Stimulated activated CD8-positive, alpha-beta memory T cell treated with anti-CD3 and anti-CD28 coated beads, Interleukin-7, amount 100 ng/mL, for 4 hours (primary cell): ENCODE measurements at places on chromosomes 12 and 14.

DNA sequence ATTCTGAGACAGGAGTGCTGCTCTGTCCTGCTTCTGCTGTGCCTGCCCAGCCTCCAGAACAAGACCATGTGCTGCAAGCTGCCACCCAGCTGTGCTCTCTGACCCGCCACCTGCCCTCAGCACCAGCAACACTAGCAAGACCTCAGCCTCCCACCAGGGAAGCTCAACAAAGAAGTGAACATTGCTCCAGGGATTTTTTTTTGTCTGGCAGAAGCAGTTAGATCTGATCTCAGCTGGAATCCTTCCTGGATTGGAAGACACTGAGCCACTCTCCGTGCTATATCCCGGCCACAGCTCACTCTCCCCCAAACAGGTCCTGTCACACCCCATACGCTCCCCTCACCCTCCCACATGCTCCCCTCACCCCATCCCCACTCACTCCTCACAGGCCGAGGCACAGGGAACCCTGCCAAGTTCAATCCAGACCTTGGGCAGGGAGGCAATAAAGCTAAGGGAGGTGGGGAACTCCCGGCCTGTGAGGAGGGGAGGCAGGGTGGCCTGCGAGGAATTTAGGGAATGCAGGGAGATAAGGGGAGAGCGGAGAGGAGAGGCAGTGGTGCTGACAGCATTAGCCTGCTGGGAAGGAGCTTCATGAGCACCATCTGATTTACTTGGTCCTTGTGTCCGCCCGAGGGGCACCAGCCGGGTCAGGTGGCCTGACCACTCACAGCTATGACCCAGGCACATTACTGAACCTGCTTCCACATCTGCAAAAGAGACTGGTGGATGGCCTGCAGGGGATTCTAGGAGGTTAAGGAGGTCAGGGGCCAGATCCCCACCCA lies 29.7 kb downstream of the CCDC85C start:
- no peak for DNase-seq

GRCh38 chr12:1500095-1500801 lies 94.1 kb downstream of the FBXL14 start:
- DNase-seq, result no peak

DNA sequence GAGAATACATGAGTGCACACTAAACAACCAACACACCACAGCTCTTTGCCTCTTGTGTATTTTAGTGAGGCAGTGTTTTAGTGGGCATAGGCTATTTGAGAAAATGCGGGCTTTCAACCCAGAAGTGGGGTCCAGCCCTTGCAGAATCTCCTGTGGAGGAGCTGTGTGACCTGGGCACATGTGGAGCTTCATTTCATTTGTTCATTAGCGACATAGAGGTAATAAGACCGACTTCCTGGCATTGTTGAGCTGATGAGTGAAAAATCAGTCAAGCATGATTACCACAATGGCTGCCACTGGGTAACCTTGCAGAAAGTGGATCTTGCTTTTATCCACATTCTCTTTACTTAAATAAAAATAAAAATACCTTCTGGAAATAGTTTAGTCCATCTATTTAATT lies 923.5 kb downstream of the BCL11B start:
- no peak for DNase-seq

GRCh38 chr12:127254420-127254955 lies 1012.5 kb upstream of the TMEM132C start:
- DNase-seq, result no peak
